Stimulated activated CD8-positive, alpha-beta memory T cell treated with anti-CD3 and anti-CD28 coated beads, Interleukin-7, amount 100 ng/mL, for 1 hour (primary cell): ENCODE measurements at places on chromosomes 3 and 15.

DNA sequence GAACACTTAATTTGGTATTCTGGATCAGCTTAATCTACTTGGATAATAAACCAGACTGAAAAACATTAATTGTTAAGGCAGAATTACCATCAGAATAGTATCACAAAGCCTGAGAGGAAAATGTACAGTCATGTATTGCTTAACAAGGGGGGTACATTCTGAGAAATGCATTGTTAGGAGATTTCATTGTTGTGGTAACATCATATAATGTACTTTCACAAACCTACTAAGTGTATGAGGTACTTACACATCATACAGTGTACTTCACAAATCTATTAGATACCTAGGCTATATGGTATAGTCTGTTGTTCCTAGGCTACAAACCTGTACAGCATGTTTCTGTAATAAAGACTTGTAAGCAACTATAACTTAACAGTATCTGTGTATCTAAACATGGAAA is 68.2 kb downstream of the NBEAL2 start:
- no peak for DNase-seq

DNA sequence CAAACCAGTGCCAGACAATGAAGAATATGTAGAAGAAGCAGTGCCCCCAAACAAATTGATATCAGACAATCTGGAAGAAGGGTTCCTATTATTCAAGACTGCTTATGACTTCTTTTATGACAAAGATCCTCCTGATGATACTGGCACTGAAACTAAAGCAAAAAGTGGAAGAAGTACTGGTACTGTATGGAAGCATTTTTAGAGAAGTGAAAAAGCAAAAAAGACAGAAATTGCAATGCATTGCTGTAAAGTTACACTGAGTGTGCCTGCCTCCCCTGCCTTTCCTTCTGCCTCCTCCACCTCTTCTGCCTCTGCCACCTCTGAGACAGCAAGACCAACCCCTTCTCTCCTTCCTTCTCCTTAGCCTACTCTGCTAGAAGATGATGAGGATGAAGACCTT is 167.6 kb downstream of the PLCL2 start:
- no peak for DNase-seq

DNA sequence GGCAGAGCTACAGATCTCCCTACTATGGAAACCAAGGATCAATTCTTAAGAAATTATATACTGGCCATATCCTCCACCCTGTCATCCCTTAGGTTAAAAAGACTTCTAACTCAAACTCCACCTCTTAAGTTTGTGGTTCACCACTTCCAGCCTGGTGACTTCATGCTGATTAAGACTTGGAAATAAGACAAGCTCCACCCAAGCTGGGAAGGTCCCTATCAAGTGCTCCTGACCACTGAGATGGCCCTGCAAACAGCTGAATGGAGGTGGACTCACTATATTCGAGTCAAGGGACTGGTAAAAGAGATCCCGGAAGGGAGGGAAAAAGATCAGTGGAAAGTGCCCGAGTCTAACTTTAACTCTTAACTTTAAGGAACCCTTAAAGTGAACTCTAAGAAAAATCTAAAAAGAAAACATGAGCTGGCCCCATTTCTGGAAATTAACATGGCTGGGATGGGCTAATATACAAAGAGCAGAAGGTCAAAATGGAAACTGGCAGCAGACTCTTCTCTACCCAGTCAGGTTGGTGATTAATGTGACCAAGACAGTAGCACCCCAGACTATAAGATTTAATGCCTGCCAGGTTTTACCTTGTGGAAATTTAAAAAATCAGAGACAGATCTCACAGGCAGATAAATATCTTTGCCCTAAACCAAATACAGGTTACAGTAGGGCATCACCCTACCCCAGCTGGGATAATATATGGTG is 43.9 kb downstream of the PPCDC start:
- no peak for DNase-seq

DNA sequence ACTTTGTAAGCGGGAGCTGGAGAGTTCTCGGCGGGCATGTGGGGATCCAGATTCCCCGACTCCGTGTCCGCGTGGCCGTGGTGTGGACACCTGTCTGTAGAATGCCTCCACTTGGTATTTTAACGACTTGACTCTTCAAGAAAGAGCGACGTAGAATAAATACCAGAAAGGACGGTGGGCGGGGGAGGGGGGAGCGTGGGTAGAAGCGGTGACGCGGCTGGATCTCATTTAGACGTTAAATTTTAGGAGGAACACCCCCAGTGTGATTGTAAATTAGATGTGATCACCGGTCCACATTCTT is 620 bp upstream of the PYGO1 start:
- no peak for DNase-seq

GRCh38 chr3:149605902-149606301 is 51.9 kb downstream of the WWTR1 start:
- DNase-seq = no peak

DNA sequence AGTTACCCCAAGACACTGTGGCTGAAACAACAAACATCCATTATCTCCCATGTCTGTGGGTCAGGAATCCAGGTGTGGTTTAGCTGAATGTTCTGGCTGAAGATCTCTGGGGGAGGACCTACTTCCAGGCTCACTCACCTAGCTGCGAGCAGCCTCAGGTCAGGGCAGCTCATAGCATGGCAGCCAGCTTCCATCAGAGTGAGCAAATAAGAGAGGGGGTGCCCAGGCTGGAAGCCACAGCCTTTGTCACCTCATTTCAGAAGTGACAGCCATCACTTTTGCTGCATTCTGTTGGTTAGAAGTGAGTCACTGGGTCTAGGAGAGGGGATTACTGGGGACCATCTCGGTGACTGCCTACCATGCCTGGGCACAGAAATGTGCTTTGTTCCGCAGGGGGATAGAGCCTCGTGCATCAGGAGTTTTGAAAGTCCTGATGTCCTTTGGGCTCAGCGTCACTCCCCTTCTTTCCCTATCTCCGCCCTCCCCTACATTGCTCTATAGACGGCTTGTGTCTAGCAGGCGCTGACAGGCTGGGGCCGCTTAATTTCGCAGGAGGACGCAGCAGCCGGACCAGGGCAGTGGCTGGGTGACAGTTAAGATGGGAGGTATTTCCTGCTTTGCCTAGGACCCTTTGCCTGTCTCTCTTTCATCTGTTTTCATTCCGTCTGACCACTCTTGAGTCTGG is 25.4 kb downstream of the TGM4 start:
- no peak for DNase-seq
